ENCODE measurements at places on chromosomes 3 and 15.

- no peak for DNase-seq
These were observed 362.6 kb downstream of the ROBO1 start for GRCh38 chr3:79405183-79405582.

- DNase-seq: no peak
These were observed 193.0 kb upstream of the THRB start for GRCh38 chr3:24687671-24688070.

GRCh38 chr3:42728668-42729364 lies 26.2 kb upstream of the HHATL start:
- DNase-seq: no peak

GRCh38 chr3:123151251-123151705 lies 50.5 kb upstream of the SEC22A start:
- no peak for DNase-seq

GRCh38 chr3:73508330-73508954 lies 116.3 kb downstream of the PDZRN3 start:
- no peak for DNase-seq

GRCh38 chr3:36365829-36366228 lies 14.5 kb upstream of the STAC start:
- DNase-seq: no peak
